ENCODE measurements at places on chromosomes 5 and 9.

- no peak for DNase-seq
Measured at GRCh38 chr5:10778179-10778910, 17.3 kb upstream of the DAP start.

DNA sequence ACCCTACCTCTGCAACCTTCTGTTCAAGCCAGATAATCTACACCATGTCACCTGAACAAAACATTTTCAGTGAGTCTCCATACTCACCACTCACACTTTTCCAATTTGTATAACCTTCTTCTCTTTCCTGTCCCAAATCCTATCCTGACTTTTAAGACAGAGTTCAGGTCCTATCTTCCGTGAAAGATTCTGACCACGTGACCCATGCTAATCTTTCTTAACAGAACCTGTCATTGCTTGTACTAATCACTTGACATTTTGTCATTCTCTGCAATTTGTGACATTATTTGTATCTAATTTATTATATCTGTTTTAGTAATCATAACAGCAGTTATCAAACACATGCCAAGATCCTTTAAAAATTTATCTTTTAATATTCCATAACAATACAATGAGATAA lies 132.5 kb upstream of the PRLR start:
- no peak for DNase-seq

- DNase-seq, result no peak
Measured at GRCh38 chr9:81174023-81174422, 515.3 kb downstream of the TLE1 start.

GRCh38 chr5:2914981-2915484 lies 163.6 kb upstream of the IRX2 start:
- DNase-seq, result no peak

DNA sequence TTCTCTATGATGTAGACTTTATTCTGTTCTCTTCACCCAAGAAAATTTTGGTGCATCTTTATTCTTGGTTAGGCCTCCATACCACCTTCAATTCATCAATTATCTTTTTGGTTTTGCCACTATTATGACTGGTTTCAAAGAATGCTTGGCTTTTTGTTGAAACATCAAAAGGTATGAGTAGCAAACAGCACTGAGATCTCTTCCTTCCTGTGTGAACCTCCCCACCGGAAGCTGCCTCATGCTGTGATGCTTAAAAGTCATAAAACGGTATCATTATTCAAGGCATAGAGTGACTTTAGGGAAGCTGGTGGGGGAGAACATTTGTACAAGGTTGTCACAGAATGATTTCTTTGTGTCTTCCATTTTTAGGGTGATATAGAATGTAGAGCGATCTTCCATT lies 70.6 kb downstream of the IQGAP2 start:
- DNase-seq, result no peak

- DNase-seq, result no peak
Measured at GRCh38 chr5:82287625-82288024, 9.5 kb upstream of the RPS23 start.

DNA sequence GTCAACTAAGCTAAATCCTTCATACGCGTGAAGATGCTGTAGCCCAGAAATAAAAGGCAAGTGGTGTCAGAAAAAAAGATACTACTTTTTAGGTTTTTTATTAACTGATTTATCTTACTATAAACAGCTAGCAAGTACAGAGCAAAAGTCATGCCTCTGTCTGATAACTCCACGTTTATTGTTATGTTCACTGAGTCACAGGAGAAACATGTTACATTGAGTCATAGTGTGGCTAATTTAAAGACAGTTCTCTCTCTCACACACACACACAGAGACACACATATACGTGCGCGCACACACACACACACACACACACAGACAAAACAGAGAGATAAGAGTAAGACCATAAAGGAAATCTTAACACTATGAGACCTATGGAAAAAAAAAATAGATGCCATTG lies 770.0 kb upstream of the CDH10 start:
- no peak for DNase-seq

DNA sequence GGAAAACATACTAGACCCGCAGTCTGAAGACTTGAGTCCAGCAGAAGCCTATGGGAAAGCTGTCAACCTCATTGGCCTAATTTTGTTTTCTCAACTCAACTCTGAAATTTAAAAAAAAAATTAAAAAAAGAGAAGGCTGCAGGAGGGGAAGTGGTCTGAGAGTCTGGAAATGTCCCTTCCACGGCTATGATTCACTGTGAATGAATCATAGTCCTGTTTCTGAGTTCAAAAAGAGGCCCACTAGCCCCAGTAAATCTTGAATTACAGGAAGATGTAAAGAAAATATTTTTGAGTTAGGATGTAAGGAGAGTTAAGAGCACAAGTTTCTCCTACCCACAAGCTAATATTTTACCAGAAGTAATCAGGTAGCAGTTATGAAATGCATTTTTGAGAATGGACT lies 565.5 kb upstream of the DMAC1 start:
- DNase-seq, result no peak

GRCh38 chr9:99724640-99725039 lies 97.0 kb upstream of the NR4A3 start:
- no peak for DNase-seq

DNA sequence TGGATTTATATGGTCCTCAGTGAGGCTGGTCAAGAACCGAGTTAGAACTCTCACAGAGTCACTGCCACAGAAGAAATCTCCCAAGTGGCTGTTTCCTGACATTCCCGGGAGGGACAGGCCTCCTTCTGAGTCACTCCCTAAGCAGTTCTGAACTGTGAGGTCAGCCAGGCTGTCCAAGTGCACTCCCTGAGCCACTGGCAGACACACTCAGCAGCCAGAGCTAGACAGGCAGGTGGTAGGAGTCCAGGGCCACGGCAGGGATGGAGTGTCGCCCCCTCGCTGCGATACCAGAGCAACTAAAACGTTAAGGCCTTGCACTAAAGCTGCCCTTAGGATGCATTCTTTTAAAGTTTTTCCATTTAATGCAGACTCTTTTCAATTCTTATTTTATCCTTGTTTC lies 3.4 kb downstream of the IL4 start:
- peak; percentile 45 for DNase-seq

DNA sequence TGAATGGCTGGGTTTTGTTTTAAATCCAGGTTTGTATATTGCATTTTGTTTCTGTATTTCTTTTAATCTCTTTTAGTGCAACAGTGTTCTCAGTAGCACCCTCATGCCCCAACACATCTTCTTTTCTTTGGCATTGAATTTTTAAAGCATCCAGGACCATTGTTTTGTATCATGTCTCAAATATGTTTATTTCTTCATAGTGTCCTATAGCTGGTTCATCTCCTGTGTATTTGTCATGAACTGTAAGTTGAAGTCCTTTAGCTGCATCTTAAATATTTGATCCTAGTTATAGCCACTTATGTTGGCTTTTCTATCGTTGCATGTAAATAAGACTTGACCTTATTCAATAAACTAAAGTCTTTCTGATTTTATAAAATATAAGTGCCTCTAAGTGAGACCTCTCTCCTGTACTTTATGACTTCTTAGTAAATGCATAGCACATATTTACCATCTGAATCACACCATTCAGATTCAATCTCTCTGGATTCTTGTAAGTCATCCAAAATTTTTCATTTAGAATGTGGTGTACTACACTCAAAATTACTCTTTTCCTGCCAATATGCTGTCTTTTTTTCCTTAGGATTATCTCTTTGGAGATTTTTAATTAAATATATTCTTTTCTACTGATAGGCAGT lies 21.0 kb upstream of the ERCC6L2 start:
- DNase-seq, result no peak

- no peak for DNase-seq
Measured at GRCh38 chr5:35665096-35665495, 47.4 kb downstream of the SPEF2 start.

DNA sequence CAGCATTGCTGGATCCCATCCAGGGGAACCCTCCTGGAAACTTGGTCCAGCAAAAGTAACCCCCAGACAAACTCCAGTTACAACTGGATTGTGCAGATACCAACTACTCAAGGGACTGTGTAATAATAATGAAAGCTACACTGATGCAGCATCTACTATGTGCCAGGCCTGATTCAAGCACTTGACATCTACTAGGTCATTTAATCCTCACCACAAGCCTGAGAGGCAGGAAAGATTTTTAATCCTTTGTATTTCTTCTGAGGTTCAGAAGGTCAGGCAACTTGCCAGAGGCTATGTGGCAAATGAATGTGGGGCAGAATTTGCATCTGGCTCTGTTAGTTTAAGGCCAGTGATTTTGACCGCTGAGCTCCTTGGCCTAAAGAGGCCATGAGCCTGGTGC lies 29.5 kb upstream of the FOXI1 start:
- DNase-seq, result no peak

DNA sequence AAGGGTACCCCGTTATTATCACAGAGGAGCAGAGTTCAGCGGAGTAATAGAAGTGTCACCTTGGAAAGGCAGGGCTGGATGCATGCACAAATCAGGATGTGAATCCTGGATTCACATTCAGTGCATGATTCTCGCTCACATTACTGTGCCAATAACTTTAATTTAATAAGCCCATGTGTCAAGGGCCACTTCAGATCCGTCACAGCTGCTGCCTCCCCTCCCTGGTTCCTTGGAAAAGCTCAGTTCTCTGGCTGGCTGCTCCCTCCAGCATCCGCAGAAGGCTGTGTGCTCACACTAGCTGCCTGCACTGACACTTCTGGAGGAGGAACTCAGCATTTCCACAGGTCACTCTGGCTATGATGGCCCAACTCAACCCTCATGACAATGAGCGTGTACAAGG lies 256.8 kb upstream of the ADAMTS16 start:
- no peak for DNase-seq

DNA sequence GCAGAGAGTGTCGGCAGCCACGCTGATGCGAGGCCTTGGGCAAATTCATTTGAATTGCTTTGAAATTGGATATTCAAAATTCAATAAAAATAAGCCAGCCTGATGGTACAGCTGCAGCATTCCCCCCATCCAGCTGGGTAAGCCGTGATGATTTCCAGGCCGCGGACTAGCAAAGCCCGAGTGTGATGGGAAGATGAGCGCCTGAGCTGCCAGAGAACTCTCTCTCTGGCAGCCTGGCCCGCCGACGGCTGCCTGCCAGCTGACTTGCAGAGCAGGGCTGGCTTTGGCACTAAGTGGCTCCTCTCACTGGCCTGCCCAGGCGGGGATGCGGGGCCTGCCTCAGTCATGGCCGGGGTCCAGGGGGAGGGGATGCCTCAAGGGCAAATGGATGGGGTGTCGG lies 268.3 kb upstream of the WWC1 start:
- DNase-seq, result peak; percentile 35

DNA sequence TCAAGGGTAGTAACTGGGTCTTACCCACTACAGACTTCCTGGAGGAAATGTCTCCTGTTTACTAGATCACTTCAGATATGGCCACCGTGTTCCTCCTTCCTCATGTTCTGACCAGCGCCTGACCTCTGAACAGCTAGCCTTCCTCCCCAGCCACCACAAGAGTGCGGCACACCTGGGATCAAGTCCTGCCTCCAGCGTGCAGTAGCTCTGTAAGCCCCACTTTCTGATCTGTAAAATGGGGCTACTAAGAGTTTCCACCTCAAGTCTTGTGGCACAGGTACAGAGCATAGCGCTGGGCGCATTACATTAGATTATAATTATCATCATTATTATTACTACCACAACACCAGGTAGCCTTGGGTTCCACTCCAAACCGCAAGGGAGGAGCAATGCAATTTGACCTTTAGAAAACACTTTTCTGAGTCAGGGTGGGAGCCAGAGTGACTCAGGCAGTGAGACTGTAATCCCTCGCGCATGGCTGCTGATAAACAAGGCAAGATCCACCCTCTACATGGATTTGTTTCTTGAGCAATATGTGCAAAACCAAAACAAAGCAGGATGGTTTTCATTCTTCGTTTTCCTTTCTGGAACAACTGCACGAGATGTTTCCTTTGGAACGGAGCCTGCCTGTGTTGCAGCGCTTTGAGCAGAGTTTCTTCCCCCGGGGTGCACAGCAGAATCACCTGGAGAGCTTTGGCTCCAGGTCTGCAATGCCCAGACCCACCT lies 65.0 kb upstream of the ANGPTL2 start:
- DNase-seq, result no peak

GRCh38 chr9:12748016-12748415 lies 26.8 kb upstream of the LURAP1L start:
- DNase-seq, result no peak

DNA sequence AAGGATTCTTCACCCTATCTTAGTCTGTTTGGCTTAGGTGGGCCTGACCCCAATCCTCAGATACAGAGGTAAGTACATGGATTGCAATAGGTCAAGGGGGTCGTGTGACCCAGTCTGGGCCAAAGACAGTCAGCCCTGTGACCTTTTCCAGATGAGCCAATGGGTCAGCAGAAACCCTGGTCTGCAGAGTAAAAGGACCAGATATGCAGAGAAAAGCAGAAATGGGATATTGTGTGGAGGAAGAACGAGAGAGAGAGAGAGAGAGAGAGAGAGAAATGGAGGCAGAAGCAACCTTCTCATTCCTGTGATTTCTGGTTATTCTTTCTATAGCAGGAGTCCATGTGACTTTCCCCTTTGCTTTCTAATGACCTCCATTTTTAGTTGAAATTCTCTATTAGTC lies 40.4 kb upstream of the CRB2 start:
- no peak for DNase-seq

- no peak for DNase-seq
Measured at GRCh38 chr5:142296914-142297417, 27.9 kb downstream of the SPRY4 start.

DNA sequence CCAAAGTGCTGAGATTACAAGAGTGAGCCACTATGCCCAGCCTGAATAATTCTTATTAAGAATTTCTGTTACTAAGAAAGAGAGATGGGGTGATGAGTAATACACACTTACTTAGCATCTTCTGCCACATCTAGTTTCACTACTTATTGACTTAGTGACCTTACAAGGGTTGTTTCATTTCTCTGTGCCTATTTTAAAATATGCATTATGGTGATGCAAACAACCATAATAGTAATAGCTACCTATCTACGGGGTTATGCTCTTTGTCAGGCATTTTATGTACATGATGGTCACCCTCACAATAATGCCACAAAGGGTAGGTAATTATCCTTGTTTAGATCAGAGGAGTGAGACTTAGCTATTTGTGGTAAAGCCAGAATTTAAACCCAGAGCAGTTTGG lies 499.0 kb upstream of the SGCD start:
- DNase-seq, result no peak

DNA sequence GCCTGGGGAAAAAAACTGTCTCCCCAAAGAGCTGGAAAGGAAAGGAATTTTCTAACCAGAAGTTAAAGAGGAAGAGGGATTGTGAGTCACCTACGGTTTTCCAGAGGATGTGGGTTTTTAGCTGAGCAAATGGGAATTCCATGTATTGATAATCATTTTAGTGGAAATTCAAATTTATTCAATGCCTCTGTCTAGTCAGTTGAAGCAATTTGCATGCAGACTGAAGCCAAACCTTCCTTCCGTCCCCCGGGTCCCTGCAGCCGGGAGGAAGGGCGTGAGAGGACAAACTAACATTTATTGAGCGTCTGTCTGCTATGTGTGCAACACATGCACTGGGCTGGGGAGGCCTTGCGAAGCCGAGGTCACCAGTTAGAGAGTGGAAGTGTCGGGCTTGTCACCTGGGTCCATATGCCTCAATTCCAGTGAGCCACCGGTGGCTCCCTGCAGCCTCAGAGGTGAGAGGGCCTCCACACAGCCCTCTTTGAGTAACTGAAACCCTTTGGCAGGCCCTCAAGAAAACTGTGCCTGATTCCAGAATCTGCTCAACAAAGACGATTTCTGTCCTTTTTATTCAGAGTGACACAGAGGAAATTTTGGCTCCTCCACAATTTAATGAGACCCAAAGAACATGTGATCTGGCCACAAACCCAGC lies 70.3 kb downstream of the COL27A1 start:
- no peak for DNase-seq
